ENCODE measurements at places on chromosomes 2 and 18. TPM values are rescaled to one million over a fixed set of nuclear protein-coding genes. Genes with fewer than 3 reads are reported as not detected.

DNA sequence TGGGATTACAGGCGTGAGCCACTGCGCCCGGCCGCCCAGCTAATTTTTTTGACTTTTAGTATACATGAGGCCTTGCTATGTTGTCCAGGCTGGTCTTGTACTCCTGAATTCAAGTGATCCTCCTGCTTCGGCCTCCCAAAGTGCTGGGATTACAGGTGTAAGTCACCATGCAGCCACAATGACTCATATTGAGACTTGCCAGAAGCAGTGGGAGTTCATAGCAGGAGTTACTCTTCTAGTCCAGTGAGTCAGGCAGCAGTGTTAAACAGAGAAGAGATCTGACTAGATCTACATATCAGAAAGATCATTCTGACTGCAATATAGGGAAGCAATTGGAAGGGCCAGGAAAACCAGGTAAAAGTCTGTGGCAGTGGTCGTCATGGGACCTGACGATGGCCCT, 1.5 kb upstream of the FLACC1 start:
- DNase-seq: peak; percentile 83

GRCh38 chr18:45231617-45232016, 383.7 kb upstream of the SLC14A2 start:
- DNase-seq: no peak

The MSTN gene
- total RNA-seq: not detected

The ZSWIM2 gene
- not detected for total RNA-seq

DNA sequence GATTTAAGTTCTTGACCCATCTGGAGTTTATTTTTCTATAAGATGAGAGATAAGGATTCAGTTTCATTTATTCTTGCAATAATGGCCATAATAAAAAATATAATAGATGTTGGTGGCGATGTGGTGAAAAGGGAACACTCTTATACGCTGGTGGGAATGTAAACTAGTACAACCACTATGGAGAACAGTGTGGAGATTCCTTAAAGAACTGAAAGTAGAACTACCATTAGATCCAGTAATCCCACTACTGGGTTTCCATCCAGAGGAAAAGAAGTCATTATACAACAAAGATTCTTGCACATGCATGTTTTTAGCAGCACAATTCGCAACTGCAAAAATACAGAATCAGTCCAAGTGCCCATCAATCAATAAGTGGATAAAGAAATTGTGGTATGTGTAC, 1040.5 kb upstream of the GYPC start:
- no peak for DNase-seq

DNA sequence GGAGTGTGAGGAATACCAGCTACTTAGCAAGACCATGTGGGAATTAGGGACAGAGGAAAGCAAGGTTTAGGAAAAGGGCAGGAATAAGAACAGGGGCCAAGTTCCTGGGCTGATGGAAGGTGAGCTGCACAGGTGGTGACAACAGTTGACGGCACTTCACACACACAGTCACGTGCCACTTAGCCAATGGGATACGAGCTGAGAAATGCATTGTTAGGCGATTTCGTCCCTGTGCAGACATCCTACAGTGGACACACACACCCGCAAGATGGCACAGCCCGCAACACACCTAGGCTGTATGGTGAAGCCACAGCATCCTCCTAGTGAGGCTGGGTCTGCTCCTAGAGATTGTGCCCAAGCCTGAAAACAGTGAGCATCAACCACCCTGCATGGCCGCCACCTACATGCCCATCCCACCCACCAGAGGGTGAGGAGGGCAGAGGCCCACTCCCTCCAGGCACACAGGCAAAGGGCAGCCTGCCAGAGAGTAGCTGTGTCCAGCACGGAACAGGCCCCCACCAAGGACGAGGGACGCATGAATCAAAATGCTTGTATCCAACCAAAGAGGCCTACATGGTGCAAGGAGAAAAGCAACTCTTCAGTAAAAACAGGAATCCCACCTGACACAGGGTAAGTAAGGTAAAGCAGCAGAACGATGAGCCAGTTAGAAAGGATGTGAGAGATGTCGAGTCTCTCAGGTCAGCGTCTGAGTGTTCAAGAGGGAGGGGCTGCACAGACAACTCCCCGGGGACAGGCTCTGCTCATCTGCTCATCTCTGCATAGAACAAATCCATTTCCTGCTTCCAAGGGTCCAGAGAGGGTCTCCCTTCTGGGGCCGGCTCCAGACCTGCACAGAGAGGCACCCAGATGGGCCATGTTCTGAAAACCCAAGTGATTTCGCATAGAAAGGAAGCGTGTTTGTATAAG, 51.3 kb downstream of the ZNF516 start:
- DNase-seq: no peak

DNA sequence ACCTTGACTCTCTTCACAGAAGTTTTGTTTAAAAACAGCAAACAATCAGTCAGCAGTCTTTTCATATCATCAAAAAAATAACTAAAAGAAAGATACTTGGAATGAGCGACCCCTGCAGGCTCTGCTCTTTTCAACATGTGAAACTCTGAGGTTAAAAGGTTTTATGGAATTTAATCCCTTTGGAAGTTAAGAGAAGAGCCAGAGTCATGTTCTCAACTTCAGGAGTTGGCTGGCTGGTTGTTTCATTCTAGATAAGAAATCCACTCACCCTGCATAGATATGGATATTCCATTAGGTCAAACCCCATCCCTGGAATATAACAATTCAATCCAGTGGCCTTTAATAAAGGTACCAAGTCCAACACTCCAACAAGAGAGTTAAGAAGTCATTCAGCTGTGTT, 115.6 kb upstream of the RMDN2 start:
- peak; percentile 42 for DNase-seq

DNA sequence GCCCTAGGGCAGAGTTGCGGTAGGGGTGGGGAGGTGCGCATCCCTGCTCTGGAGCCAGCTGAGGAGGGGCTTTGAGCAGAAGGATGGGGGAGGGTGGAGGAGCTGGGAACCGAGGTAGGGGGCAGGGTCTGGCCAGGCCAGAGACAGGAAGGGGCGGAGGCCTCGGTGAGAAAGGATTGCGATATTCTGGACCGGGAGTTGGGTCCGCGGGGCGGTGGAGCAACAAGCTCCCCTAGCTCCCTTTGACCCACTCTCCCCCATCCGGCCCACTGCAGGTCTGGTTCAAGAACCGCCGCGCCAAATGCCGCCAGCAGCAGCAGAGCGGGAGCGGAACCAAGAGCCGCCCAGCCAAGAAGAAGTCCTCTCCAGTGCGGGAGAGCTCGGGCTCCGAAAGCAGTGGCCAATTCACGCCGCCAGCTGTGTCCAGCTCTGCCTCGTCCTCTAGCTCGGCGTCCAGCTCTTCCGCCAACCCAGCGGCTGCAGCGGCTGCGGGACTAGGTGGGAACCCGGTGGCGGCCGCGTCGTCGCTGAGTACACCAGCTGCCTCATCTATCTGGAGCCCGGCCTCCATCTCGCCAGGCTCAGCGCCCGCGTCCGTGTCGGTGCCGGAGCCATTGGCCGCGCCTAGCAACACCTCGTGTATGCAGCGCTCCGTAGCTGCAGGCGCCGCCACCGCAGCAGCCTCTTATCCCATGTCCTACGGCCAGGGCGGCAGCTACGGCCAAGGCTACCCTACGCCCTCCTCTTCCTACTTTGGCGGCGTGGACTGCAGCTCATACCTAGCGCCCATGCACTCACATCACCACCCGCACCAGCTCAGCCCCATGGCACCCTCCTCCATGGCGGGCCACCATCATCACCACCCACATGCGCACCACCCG, 4.8 kb downstream of the OTX1 start:
- DNase-seq: no peak

DNA sequence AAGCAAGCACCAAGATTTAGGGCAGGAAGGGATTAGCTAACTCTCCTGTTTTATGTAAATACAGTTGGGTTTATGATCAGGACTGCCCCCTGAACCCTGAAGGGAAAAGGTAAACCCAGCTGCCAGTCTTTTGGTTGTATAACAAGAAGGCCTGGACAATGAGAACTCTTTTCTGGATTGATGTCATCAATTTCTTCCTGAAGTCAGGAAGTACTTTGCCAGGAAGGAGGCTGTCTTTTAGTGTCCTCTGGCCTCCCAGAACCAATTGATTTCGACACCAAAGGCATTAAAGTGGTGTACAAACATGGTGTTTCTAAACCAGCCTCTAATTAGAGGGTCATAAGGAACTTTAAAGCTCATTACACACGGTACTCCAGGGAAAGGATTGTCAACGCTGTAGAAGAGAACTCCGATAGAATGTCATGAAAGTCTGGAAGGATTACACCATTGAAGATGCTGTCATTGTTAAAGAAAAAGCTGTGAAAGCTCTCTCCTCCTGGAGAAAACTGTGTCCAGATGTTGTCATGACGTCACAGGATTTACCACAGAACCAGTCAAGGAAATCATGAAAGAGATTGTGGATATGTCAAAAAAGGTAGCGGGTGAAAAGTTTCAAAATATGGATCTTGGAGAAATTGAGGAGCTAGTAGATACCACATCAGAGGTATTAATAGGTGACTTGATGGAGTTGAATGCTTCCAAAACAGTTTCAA, 78.8 kb downstream of the ANKRD12 start:
- no peak for DNase-seq

DNA sequence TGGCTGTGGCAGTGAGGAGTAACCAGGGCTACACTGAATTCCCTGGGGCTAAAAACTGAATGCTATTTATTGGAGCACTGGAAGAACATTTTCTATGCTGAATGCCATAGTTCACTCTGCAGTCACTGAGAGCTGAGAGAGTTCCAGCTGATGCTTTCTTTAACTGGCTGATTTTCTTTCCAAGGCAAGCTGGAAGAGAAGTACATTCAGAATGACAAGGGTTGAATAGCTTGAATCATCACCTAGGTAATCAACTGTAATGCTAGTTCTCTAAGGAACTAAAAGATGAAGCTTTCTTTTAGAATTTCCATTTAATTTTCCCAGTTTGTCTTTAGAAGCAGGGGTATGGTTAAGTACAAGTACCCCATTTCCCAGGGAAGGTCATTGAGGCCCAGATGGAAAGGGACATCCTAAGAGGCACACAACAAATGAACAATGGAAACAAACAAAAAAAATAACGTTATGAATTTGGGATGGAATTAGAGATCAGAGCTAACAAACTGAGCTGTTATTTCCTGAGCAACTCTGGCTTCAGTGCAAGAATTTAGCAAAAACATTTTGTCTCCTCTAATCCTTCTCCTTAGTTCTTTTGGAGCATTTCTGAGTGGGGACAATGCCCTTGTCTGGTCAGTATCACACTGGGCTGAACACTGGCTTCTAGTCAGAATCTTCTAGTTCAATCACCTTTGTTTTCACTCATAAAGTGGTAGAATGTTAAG, 132.8 kb upstream of the REG3A start:
- DNase-seq: no peak

- no peak for DNase-seq
Measured at GRCh38 chr2:16604236-16604635, 61.4 kb downstream of the CYRIA start.

- no peak for DNase-seq
Measured at GRCh38 chr2:111066062-111066593, 54.6 kb upstream of the BCL2L11 start.

DNA sequence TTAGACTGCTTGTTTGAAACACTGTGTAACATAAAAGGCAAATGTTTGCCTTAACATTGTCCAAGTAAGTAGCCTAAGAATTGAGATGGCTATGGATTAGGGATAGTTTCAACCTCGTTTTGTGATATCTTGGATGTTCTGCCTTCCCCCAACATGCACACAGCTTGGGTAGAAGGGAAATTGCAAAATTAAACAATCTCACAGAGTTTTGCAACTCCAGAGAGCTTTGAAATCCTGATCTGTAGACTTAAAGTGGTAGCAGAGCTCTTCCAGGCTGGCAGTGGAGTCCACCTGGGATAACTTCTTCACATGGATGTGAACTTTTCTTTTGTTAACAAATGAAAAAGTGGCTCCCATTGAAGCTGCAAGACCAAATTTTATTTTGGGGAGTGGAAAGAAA, 59.6 kb downstream of the CHRNA1 start:
- no peak for DNase-seq

The CHRNA1 gene
- 0.05 TPM for total RNA-seq

DNA sequence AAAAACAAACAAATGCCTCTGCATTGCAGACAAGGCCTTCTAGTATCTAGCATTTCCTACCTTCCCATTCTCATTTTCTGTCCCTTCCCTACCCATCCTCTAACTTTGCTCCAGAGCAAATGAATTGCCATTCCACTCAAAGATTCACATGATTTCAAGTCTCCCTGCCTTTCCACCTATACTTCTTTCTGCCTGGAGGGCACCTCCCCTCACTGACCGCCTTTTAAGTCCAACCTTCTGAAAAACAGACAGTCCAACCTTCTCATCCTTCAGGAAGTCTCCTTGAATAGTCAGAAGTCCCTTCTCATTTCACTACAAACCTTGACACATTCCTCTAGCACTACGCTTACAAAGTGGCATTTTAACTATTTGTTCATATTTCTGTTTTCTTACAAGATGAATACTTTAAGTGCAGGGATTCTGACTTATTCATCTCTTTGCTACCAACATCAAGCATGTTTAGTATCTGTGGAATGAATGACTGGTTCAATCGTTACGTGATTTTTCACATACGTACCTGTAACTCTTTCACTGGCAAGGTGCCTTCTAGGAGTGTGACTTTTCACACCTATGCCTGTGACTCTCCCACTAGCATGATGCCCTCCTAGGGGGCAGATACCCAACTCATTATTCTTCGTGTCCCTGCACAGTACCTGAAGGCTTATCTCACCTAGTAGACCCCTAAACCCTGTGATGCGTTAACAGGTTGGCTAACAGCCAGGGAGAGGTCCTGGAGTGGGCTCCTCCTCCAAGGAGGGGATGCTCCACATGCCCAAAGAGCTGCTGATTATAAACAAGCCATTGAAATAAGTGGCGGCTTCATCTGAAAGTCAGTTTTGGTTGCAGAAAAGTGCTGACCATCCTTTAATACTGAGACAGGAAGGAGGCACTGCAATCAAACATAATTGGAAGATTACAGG, 356.2 kb downstream of the MYCN start:
- no peak for DNase-seq

The SGO2 gene
- total RNA-seq: 4.2 TPM

- peak; percentile 89 for DNase-seq
Measured at GRCh38 chr2:189096769-189097447, 82.7 kb downstream of the COL5A2 start.

DNA sequence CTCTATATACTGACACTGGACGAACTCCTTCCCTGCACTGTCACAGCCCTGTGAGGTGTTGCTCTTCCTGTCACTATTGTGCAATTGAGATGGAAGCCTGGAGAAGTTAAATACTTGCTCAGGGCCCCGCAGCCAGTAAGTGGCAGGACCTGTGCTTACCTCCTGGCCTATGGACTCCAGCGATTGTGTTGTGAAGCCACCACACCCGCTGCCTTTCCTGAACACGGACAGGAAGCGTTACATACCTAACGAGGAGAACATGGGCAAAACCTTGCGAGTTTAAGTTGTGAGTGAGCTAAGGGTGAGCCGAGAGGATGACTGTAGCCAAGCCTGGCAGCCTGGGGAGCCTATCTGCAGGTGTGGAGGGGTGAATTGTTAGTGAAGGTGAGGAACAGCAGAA, 26.1 kb downstream of the RAB31 start:
- DNase-seq: peak; percentile 67

DNA sequence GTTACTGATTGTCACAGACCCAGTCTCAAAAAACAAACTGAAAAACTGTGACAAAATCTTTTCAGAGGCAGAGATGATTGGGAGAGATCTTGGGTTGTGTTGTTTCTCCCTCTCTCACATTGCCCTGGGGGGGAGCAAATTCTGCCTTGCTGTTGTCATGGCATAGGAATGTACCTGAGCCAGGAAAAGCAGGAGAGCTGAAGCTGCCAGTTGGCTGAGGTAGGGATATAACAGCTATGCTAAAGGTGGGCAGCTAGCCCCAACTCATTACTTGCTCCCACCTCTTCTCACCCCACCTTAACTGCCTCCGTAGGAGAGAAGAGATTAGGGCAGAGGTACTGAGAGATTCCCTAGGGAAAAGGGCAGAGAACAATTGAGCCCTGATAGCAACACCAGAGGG, 299.3 kb downstream of the OSR1 start:
- peak; percentile 55 for DNase-seq

GRCh38 chr2:8216397-8216796, 465.5 kb upstream of the ID2 start:
- no peak for DNase-seq

Measured in renal cortical epithelial cell (primary cell).